ENCODE measurements at places on chromosomes 12 and 14.

- no peak for DNase-seq
These were observed 17.4 kb downstream of the IGF1 start for GRCh38 chr12:102462795-102463465.

DNA sequence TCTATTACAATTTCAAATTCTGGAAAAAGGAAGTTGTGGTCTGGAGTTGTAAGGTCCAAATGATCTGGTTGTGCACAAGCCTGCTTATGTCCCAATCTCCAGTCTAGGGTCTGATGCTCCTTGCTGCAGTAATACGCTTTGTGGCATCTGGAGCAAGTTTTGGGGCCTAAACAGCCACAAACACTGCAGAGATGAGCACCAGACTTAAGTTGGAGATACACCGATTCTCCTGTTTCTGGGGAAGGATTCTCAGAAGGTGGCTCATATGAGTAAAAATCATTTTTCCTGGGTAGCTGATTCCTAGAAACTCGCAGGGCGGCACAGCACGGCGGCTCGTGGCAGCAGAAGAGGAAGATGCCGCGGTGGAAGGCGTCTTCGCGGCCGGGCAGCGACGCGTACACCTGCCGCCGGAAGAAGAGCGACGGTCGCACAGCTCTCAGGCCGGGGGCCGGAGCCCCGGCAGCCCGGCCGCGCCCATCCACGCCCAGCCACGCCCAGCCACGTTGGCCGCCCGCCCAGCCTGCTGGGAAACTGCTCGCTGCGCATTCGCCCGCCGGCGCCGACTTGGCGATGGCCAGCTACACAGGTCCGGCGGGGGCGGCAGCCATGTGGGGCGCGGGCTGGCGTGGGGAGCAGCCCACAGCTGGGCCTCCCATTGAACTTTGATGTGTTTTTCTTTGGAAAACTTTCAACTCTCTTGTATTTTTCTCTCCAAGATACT lies 129.0 kb downstream of the ASCL4 start:
- peak; percentile 79 for DNase-seq

- no peak for DNase-seq
These were observed 926.8 kb downstream of the BCL11B start for GRCh38 chr14:98345161-98345560.

- no peak for DNase-seq
These were observed 51.3 kb upstream of the GALNT9 start for GRCh38 chr12:132380641-132381040.
